ENCODE measurements at places on chromosomes 6 and 20.

- DNase-seq = no peak
These were observed 137.0 kb upstream of the BMP2 start for GRCh38 chr20:6630514-6630913.

- no peak for DNase-seq
These were observed 6.9 kb downstream of the SLC32A1 start for GRCh38 chr20:38730989-38731737.

DNA sequence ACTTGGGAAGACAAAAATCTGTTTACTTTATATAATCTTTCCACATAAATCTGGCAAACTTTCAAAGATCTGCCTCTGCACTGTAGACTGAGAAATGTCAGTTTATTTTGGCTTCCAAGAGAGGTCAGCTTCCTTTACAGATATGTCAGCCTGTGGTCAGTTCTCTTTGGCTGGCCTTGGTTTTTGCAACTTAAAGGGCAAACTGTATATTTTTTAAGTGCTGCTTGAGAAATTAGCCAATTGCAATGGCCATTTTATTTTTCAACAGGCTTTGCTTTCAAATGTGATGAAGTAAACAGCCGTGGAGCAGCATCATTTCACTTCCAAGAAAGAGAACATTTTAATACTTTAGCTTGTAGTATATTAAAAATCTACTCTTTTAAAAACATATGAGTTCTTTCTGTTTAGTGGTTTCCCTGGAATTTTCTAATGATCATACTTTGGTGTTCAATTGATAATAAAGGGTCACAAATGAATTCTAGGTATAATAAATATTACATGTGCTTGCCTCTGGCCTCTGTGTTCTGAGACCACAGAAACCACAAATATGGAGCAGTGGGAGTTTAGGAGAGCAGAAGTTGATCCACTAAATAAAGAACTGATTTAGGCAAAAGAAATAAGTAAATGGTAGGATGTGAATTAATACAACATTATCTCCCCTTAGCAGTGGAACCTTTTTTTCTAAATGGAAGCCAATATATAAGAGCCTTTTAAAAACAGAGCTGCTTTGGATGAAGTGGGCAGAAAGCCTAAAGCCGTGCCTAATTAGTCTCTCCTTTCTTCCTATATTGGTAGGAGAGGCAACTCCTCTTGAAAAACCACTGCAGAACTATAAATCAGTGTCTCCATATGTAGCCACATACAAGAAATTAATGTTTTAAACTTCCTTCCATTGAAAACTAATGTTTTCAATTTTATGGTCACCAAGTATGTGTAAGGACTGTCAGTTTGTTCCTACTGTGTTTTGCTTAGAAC lies 16.2 kb downstream of the ADGRB3 start:
- DNase-seq = peak; percentile 86

DNA sequence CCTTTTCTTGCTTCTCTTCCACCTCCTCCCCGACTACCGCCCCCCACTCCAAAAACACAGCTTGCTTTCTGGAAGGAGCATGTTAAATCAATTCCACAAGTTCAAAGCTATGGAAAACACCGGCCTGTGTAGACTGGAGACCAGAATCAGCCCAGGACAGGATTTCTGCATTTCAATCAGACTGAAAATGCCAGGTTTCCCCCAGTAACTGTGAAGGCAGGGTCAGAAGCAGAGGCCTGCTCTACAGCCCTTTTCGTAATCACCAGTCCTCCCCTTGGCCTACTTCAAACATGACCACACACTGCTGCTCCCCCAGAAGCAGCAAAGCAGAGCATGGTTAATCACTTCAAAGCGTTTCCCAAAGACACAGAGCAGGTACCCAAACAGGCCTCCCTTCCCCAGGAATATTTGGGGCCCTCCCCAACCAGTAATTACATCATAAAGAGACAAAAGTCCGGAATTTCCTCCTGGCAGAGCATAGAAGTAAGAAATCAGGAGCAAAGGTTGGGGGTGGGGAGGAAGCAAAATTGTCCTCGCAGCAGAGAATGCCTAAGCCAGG lies 38.4 kb downstream of the ZMYND8 start:
- no peak for DNase-seq

DNA sequence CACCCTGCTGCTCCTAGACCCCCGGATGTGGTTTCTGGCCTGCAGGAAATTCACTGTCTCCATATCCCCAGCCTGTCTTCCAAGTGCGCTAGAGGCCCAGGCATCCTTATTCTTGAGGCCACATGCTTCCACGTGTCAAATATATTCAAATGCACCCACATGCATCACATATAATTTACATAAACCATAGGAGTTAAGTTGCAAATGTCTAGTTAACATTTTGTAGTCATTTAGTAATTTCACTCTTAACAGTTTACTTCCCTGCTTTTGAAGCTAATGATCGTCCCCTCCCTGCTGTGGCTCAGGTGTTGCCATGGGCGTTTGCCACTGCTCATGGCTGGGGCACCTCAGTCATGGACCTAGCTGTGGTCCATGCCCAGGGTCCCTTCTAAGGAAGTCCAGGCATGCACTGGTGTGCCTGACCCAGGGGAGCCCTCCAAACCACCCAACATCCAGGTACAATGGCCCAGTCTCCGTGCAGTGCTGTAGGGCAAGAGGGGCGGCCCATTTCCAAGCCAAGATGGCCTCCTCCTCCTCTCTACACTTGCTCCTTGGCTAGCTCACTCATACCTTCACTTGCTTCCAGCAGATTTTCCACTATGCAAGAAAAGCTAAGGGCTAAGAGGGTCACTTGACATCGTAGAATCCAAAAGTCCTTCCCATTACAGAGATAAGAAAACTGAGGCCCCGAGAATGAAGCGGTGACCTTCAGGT lies 42.4 kb downstream of the FGD2 start:
- DNase-seq = no peak

GRCh38 chr6:39335780-39336545 lies 13.5 kb upstream of the KCNK16 start:
- DNase-seq = no peak

DNA sequence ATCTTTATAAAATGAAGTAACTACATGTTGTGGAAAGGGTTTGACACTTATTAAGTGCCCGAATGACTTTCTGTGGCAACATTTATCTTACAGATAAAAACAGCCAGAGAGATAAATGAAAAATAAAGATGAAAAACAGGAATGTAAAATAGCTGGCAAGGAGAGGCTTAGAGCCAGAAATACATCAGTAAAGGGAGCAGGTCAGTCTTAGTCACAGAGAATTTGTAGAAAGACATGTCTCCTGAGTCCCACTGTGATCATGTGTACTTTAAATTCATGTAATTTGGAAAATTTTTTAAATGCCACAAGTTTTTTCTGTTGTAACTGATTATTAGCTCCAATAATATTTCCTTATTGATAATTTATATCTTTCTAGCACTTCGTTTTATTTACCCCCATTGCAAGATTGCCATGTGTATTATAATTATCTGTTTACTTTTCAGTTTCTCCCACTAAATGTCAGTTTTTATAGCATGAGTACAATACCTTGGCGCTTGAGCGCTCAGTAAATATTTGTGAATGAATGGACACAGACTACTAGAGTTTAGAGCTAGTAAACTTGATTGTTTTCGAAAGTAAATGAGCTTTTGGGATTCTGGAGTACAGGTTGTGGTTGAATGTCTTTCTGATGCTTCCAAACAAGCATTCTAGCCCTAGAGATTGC lies 15.2 kb downstream of the TAB2 start:
- no peak for DNase-seq

DNA sequence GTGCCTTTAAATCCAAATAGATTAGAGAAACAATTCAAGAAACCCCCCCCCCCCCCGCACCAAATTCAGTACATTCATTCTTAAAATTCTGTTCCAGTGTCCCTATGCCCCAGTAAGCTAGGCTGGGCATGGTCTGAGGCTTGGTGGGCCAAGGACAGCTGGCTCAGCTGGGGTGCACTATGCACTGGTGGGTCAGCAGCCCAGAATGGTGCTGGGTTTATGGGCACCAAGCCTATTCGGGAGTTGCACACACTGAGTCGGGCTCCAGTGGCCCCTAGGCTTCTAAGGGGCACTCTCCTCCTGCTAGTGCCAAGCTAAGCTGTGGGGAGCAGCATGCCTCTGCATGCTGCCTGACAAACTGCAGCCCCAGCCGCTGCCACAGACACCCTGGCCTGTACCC lies 20.1 kb upstream of the HLA-B start:
- no peak for DNase-seq

DNA sequence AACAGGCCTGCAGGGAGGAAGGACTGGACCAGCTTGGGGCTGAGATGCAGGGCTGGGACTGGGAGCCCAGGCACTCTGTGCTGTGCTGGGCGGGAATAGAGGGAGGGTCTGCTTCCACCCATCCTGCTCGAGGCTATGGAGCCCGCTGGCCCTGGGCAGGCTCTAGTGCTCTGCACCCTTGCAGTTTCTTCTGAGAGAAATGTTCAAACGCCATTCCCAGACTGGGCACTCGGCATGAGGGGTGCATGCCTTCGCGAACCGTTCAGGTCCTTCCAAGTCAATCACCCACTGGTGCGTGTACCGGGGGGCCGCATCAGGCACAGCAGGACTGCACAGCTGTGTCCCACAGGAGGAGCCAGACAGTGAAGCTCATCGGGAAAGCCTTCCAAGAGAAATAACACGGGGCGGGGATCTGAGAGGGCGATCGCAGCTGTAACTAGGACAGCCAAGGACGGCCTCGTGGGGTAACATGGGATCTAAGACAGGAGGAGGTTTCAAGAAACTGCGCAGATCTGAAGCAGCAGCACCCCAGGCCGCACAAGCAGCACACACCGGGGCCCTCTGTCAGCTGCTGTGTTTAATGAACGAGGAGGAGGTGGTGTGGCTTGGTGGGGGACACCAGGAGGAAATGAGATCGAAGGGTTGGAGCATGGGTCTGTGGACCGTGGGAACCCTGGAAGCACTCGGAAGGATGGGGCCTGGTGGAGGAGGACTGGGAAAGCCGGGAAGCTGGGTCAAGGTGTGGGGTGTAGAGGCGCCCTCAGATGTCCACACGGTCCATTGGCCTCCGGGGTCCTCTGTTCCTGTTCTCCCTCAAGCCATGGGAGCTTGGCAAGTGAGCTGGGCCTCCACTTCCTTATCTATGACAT lies 26.1 kb upstream of the PYGB start:
- DNase-seq = no peak

- no peak for DNase-seq
These were observed 59.9 kb upstream of the DTNBP1 start for GRCh38 chr6:15722731-15723130.

GRCh38 chr6:32941214-32941768 lies 463 bp upstream of the HLA-DMB start:
- DNase-seq = no peak

DNA sequence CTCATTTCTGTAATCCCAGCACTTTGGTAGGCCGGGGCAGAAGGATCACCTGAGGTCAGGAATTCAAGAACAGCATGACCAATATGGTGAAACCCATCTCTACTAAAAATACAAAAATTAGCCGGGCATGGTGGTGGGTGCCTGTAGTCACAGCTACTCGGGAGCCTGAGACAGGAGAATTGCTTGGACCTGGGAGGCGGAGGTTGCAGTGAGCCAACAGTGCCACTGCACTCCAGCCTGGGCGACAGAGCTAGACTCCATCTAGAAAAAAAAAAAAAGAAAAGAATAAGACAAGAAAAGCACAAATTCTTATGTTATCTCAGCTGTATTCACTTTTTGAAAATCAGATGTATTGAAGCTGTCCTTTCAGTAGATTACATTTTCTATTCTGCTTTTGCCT lies 289.4 kb downstream of the GRIK2 start:
- no peak for DNase-seq

- no peak for DNase-seq
These were observed 662.4 kb upstream of the EYS start for GRCh38 chr6:66369407-66369806.

DNA sequence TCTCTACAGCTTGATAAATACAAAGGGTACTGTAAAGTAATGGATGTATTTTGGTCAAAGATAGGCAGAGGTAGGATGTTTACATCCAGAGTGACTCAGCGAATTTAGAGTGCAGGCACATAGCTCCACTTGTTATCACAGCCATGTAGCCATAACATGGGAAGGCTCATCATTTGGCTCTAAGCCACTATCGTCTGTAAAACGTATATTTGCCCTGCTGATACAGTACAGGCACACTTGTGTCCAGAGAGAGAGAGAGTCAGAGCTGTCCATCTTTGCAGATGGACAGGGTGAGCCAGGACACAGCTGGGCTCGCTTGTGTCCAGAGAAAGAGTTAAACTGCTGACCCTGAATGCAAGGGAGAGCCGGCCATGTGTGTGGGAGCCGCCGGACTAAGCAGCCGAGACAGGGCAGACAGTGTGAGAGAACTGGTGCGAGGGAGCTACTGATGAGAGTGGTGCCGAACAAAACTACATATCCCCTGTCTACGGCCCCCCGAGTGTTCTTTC lies 619.0 kb downstream of the DOK5 start:
- no peak for DNase-seq

DNA sequence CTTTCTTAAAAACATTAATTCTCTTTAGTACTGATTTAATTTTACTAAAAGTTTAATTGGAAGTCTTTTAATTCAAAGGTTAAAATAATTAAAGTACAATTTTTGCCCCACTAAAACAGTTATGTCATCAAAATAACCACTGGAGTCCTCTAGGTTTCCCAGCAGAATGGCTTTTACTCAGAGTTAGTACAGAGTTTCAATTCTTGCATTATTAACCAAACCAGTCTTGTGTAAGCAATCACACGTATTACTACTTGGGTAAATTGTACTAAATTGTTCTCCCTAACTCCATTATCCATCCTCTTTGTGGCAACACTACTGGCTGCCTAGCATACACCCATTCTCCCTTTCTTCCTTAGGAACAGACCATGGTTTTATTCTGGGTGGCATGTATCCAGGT lies 36.9 kb downstream of the CDK19 start:
- no peak for DNase-seq

DNA sequence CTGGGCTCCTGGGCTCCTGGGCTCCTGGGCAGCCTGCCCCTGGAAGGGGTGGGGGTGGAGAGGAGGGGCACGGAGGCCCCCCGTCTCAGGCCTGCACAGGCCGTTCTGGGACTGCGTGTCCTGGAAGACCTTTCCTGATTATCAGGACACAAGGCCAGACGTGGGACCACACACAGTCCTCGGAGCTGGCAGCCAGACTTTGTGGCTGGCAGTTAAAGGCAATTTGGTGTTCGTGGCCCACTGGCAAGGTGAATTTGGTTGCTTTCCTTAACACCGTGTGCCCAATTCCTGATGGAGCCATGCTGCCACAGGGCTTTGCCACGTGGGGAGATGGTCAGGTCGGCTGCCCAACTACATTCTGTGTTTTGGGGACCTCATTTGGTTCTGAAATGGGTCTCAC lies 113.5 kb downstream of the SMOC2 start:
- no peak for DNase-seq

- DNase-seq = peak; percentile 58
These were observed 335.8 kb downstream of the EPHA7 start for GRCh38 chr6:93083337-93084230.

DNA sequence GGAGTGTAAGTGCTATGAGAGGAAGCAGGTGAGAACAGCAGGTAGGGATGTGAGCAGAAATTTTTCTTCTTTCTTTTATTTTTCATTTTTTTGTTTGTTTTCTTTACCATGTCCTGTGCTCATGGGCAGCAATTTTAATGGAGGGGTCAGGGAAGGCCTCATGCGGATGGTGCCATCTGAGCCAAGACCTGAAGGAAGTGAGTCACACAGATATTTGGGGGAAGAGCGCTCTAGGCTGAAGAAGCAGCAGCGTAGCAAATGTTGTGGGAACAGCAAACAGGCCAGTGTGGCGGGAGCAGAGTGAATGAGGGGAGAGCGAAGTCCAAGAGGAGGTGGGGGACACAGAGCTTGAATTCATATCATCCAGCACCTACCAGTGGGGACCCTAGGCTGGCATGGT lies 12.7 kb downstream of the SPDEF start:
- no peak for DNase-seq
